Activated T-cell treated with anti-CD3 and anti-CD28 coated beads for 1 hour (primary cell): ENCODE measurements at places on chromosomes 2 and 18.

DNA sequence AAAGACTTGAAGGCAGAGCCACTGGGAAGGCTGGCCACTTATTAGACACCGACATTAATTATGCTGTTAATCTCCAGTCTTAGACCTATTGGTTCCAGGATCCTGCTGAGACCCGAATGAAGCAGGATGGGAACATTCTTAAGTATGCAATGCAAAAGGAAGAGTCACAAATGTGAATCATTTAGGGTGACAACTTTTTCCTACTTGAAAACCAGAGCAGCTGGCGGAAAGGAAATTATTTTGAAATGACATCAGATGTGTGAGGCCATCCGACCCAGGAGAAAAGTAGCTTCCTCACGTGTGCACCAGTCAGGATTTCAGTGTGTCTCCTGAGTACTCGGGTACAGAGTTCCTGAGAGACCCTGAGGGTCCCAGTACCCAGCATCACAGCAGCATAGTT, 222.9 kb upstream of the NCKAP5 start:
- DNase-seq = no peak

DNA sequence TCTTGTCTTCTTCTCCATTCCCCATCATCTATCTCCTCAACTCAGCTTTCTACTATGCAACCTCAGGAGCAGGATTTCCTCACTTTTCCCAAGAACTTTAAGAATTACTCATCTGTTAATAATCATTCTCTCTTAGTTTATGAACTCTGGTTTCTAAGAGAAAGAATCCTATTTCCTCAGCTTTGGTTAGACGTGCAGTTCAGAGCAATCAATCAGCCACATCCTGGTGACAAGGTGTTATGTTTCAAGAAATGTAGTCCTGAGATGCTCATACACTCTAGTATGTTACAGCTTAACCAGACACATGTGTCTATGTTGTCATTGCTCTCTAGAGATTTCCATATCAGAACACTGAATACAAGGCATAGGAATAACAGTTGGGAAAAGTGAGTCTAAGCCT, 277.9 kb downstream of the MBD2 start:
- DNase-seq = no peak

GRCh38 chr2:236944561-236944960, 141.1 kb upstream of the COPS8 start:
- DNase-seq = no peak

GRCh38 chr2:24898122-24899109, 21.6 kb downstream of the ADCY3 start:
- DNase-seq = no peak

- no peak for DNase-seq
Observed at GRCh38 chr18:25737710-25738311, 352.6 kb downstream of the SS18 start.

DNA sequence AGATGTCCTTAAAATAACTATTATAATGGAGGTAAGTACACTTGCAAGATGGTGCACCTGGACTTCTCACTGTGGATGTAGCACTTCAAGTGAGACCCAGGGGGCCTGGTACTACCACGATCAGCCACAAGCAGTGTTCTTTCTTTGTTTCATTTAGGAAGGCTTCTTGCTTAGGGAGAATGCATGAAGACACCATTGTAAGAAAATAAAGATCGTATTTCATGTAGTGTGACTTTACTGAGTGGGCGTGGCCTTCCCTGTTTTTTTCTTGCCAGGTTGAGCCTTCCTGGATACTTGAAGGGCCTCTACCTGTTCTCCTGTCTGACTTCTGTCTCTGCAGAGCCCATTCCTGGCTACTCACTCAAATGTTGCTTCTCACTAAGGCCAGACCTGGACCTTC, 615.6 kb upstream of the SOX11 start:
- DNase-seq = no peak

DNA sequence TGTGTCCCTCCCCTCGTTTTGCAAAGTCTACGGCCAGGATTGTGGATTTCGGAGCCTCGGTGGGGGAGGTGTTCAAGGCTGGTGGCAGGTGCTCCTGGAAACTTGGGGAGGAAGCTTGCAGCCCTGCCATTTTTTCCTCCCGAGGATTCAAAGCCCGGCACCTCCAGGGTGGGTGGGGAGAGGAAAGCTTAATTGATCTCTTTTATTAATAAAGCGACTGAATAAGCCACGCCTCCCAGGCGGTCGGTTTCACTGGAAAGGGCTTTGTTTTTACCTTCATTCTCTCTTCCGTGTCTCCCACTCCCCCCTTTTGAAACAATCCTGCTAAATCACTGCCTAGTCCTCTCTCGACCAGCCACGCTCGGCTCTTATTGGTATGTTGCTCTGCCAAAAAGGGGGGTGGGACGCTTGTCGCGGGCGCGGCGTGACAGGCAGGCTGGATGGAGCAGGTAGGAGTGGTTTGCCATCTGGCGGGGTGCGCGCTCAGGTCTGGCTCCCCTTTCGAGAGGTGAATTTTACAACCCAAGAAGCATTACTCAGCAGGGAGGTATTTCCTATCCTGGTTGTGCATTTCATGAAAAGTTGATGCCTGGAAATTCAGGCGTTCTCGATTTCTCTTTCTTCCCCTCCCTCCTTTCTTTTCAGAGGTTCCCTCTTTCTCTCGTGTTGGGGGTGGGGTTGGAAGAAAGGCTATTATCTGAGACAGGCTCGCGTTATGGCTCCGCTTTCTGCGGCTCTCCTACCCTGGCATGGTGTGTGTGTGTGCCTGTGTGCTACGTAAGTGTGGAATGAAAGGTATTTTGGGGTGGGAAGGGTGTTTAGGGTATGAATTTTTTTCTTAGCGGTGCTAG, 1.4 kb downstream of the NEDD4L start:
- DNase-seq = peak; percentile 30
